H9 (cell line): ENCODE measurements at places on chromosomes 7 and 10.

DNA sequence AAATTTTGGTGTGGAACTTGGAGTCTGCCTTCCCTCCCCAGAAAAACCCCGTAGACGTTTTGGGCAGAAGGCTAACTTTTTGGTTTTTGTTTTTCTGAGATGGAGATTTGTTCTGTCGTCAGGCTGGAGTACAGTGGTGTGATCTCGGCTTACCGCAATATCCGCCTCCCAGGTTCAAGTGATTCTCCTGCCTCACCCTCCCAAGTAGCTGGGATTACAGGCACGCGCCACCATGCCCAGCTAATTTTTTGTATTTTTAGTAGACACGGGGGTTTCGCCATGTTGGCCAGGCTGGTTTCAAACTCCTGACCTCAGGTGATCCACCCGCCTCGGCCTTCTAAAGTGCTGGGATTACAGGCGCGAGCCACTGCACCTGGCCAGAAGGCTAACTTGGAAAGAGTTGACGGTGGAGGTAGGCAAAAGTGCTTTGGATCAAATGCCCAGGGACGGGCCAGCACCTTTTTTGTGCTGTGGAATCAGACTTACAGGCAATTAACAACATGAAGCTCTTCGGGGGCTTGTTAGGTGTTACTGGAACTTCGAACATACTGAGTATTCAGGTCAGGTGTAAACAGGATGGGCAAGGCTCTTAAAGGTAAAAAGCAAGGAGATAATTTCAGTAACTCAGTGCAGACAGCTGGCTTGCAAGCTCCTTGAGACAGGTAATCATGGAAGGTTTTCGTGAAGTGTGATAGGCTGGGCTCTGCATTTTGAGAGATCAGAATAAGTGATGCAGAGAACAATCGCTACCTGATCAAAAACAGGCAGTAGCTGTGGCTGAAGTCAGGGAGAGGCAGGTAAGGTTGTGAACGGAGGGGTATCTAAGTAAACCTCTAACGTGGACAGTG is 1.8 kb downstream of the PPP1R35 start:
- no peak for DNase-seq

GRCh38 chr7:132489776-132490237 is 86.5 kb downstream of the PLXNA4 start:
- DNase-seq: no peak

- no peak for DNase-seq
Measured at GRCh38 chr10:73581918-73582317, 9.2 kb downstream of the USP54 start.

DNA sequence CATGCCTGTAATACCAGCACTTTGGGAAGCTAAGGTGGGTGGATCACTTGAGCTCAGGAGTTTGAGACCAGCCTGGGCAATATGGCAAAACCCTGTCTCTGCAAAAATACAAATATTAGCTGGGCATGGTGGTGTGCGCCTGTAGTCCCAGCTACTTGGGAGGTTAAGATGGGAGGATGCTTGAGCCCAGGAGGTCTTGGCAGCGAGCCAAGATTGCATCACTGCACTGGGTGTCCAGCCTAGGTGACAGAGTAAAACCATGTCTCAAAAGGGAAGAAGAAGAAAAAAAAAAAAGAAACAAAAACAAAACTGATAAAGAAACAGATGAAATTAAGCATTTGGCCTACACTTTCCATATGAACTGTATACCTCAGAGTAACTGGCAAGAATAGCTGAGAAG is 319.2 kb downstream of the PARD3 start:
- DNase-seq: no peak

- DNase-seq: no peak
Measured at GRCh38 chr7:33248671-33249070, 119.3 kb downstream of the BBS9 start.

- no peak for DNase-seq
Measured at GRCh38 chr7:110633313-110633712, 457.6 kb upstream of the LRRN3 start.

DNA sequence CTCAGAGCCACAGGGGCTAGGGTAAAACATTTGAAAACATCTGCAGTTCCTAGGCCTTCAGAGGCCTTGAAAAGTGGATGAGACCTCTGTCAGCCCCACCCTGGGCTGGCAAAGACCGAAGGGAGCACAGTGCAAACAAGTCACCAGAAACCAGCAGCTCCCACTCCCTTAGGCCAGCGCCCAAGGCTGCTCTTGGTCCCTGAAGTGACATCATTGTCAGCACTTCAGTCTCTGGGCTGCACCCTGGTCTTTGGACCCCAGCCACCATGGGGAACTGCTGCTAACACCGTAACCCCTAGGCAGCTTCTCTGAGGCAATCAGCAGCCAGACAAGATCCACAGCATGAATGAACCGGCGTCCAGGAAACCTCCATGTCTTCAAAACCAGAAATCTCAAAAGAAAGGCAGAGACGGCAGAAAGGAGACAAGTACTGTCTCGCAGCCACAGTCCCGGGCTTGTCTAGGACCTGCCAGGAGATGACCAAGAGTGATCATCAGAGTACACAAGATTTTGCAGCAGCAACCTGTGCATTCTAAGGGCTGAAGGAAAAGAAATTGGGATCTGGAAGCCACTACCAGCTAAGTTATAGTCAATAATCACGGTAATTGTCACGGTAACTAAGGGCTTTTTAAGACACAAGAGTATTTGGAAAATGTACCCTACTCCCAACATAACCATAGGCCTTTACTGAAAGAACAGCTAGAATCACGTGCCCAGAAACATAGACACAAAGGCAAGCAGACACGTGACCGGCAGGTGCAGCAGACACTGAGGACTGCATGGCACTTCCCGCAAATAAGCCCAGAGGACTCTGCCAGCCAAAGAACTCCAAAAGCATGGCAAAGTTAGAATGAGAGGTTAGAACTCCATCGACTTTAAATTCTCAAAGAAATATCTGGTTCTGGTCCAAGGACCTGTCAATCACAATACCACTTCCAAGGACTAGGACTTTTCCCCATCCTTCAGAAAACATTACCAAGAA is 23.3 kb downstream of the CPXM2 start:
- no peak for DNase-seq

- no peak for DNase-seq
Measured at GRCh38 chr7:134155206-134155605, 28.1 kb downstream of the LRGUK start.

DNA sequence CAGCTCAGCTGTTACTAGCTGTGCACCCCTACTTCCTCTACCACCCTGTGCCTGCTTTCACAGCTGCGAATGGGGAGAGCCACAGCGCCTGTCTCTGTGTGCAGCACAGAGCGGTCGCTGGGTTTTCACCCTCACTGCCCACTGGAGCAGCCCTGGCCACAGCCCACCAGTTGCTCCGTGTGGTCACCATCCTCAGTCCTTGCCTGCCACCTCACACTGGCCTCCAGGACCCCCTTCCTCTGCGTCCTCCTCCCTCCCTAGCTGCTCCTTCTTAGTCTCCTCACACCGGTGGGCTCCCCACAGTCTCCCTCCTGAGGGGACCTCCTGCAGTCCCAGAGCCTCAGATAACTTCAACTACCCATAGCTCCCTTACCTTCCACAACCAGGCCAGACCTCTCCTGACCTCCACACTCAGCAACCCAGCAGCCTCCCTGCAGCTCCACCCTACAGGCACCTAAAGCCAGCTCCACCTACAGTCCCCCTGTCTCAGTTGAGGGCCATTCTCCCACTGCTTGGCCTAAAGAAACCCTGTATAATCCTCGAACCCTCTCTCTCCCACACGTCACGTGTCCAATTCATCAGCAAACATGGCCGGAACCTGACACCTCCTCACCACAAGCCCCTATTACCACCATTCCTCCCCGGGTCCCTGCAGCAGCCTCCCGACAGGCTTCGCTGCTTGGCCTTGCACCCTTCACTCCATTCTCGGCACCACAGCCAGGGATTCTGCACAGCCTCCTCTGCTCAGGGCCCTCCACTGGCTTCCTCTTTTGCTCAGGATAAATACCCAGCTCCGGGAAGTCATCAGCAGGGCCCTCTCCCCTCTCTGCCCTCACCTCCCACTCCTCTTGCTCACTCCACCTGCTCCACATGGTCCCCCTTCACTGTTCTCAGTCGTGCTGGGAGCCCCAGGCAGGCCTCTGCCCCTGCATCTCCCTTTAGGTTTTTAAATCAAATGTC is 28.1 kb downstream of the PLAC9 start:
- no peak for DNase-seq

DNA sequence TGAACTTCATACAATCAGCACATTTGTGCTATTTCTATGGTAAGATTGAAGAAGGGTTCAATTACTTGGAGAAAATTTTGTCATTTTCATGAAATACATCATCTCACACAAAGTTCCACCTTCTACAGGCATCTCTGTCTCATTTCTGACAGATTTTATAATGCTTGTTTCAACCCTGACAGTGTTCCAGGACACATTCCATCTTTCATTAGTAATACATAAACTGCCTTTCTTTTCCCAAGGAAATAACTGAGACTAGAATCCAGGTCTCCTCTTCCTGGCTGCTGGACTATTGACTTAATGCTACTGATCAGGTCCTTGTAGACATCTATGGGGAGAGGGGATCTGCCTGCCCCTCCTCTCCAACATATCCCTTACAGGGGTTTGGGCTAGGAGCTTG is 70.1 kb upstream of the PLPP4 start:
- DNase-seq: no peak

- no peak for DNase-seq
Measured at GRCh38 chr10:130371156-130371555, 235.0 kb downstream of the GLRX3 start.

DNA sequence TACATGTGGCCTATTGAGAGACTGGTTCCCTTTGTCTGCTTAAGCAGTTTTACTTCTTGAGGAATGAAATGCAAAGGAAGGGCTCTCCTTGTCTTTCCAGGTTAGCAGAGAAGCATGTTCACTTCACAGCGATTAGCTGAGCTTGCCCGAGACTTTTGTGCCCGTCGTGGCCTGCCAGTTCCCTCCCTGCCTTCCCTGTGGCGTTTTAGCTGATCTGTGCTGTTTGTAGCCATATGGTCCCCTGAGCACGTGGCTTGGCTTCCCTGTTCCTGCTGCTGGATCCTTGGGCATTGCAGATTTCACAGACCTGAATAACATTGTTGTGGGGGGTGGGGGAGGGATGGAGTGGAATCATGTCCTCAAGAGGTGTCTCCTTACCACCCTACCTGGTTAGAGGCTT is 61.8 kb downstream of the SND1 start:
- DNase-seq: no peak

DNA sequence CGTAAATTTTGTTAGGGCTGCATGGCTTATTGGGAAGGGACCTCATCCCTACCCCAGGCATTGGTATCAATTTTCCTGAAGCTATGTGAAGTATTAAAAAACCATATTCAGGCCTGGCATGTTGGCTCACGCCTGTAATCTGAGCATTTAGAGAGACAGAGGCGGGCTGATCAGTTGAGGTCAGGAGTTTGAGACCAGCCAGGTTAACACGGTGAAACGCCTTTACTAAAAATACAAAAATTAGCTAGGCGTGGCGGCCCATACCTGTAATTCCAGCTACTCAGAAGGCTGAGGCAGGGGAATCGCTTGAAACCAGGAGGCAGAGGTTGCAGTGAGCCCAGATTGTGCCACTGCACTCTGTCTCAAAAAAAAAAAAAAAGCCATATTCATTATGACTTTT is 7.1 kb downstream of the TASOR2 start:
- DNase-seq: no peak

GRCh38 chr10:4837551-4837950 is 11.5 kb downstream of the AKR1E2 start:
- no peak for DNase-seq

DNA sequence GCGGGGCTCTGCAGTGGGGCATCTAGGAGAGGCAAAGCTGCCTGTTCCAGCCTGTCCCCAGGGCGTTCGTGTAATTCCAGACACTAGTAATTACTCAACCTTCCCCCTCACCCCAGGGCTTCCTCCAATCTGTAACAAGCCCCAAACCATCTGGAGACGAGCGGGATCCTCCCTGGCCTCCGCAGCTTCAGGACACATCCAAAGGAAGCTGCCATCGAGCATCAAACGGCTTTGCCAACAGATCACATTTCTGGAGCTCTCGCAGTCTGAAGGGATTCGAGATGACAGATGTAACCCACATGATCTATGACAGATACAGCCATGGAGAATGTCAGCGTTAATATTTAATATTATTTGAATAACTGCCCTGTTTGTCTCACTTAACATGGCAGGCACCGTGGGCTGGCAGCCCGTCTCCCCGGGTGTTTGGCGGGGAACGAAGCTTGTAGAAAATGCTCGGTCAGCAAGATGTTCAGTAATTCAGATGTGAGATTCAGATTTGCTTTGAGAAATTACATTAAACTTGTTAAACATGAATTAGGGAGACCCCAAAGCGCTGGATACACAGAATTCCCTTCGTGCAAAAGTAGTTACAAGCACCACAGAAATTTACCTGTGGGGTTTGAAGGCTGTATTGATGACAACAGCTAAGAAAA is 108.5 kb upstream of the C7orf33 start:
- DNase-seq: no peak

DNA sequence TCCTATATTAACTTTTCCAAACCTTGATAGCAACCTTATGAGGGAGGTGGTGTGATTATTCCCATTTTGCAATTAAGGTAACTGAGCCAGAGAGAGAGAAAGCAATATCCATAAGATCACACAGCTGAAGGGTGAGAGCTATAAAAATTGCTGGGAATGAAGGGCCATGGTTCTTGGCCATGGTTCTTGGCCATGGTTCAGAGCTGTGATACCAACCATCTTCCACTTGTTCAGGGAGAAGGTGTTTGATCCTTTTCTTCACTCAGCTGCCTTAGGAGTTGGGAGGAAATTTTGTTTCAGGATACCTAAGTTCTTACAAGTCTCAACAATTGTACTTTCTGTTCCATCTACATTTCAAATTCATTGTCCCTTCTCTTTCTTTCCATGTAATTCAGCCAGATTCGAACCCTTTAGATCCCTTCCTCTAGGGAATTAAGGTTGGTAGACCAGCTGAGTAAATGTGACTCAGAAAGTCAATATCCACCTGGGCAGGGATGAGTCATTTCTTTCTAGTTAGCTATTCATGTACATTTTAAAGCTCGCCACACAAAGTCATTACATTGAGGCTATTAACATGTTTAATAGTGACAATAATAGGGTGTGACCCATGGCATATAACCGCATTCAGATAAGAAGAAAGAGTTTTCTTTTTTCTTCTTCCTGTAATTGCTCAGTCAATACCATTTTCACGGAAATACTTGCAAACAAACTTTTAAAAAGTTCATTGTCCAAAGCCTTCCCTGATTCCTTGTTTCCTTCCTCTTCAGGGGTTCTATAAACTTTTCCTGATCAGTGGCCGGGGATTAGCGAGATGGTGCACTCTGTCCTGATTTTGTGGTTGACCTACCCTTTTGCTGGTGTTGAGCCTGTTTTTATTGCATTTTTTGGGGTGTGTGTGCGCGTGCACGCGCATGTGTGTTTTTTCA is 143.4 kb downstream of the TCF7L2 start:
- DNase-seq: peak; percentile 15

- no peak for DNase-seq
Measured at GRCh38 chr10:61894133-61894532, 7.4 kb upstream of the ARID5B start.

- no peak for DNase-seq
Measured at GRCh38 chr10:5284311-5285057, 80.3 kb upstream of the UCN3 start.
